ENCODE measurements at places on chromosomes 4 and X.

DNA sequence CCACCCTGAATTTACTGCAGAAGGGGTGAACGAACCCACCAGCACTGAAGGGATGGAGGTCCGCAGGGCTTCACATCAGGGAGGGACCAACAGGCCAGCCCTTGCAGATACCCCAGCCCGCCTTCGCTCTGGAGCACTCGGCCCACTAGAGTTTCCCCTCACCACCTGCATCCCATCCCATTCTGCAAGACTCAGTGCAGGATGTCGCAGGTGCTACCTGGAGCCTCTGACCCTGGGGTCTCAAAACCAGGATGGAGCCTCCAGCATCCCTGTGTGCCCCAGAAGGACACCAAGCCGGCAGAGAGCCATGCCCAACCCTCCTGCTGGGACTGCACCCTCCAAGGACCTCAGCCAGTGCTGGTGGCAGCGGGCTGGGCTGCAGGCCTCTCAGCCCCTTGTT, 57.6 kb upstream of the ADRA2C start:
- no peak for DNase-seq

DNA sequence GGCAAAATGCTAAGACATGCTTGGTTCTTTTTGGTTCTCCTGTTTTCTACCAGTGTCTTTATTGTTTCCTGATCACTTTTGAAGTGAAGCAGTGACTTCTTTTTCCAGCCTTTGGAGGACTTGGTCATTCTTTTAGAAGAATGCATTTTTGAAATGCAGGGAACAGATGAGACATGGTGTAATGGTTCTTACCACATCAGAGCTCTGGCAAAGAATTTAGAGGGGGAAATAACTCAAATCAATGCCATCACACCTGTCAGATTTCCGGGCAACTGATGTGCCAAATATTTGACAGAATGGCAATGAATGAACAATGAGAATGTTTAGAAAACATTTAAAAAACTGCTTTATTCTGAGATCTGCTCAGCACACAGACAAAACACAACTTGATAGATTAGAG, 519.6 kb downstream of the IQCM start:
- no peak for DNase-seq

GRCh38 chrX:78769946-78770345, 22.4 kb downstream of the LPAR4 start:
- no peak for DNase-seq

- no peak for DNase-seq
These were observed 34.4 kb upstream of the SLC25A4 start for GRCh38 chr4:185108669-185109068.

GRCh38 chr4:1415681-1415981, 9.4 kb upstream of the NKX1-1 start:
- no peak for DNase-seq

DNA sequence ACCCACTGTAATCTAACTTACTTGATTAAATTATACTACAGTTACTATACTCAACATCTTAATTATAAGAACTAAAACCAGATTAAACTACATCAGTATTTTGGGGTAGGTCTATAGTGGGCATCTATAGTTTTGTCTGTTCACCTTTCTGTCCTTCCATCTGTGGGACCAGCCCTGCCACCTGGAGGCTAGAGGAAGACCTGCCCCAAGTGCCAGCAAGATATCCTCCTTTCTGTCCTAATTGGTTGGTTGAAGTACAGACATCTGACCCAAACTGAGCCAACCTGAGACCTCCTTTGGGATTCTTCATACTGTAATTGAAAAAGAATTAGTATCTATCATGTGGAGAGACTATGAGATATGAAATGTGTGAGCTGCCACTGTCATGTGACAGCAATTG, 172.2 kb upstream of the TLL1 start:
- peak; percentile 20 for DNase-seq

GRCh38 chrX:70525733-70526132, 81.1 kb downstream of the DLG3 start:
- no peak for DNase-seq

All from ELR (cell line).